ENCODE measurements at places on chromosomes 12 and 14.

GRCh38 chr14:104677512-104678332 lies 11.7 kb upstream of the INF2 start:
- peak; percentile 61 for DNase-seq

DNA sequence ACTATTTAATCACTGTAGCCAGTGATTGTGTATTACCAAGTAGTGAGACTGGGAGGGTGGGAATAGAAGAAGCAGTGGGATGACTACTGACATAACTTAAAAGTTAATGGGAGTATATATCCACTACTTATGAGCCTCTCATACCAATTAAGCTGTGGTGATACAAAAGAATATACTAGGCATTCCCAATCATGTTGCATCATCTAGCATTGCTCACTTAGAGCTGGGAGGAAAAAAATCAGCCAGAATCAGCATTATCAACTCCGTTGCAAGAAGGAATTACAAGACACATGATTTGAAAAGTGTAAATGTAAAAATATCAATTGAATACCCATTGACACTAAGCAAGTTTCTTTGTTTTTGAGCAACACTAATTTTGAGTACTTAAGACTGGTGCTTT lies 745 bp upstream of the PPP1R36 start:
- DNase-seq: no peak

DNA sequence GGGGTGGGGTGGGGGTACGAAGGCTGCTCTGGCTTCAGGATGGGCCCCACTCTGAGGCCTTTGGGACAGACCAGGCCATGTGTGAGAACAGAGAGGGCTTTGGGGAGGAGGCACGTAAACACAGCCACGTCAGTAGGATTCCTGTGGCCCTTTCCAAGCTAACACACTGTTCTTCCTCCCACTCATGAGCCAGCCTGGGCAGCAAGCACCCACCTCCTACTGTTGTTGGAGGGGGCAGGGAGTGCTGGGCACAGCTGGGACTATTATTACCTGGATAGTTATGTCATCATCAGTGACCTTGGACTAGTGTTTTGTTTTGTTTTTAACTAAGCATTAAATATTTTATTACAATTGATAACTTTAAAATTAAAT lies 5.3 kb downstream of the CHGA start:
- DNase-seq: no peak

DNA sequence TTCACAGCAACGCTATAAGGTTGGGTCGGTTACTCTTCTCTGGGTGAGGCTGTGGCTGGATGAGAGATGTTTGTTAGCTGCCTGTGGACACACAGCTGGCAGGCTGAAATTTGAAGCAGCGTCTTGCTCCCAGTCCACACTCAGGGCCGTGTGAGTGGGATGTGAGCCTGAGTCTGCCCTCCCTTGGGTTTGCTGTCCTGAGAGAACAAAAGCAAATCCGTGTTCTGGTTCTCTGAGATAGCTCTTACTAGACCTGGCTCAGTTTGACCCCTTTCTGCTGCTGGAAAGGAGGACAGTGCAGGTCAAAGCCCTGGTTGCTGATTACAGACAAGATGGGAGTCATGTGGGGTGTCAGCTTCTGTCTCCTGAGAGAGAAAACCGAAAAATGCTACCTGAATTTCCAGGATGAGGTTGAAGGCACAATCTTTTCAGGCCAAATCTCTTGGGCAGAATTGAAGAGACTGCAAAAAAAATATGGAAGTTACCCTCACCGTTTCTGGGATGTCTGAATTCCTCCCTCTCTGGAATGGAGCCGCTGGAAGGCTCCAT lies 270.8 kb downstream of the ZFP36L1 start:
- DNase-seq: no peak

GRCh38 chr12:6302621-6303020 lies 7.9 kb upstream of the PLEKHG6 start:
- no peak for DNase-seq

DNA sequence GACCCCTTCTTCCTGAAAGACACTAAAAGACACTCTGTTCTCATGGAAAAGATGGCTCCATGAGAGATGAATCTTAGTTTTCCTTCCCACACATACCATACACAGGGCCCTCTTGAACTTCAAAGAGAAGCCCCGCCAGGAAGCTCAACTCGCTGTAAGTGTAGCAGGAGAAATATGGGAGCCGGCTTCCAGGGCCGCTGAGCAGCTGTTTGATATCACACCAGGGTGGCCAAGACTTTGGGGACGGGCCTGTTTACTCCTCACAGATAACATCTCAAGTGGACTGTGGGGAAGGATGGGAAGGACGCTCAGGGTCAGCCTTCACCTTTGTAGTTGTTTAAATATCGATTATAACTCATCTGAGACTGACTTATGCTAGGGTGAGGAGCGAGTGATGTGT lies 235.5 kb upstream of the TBX3 start:
- DNase-seq: no peak

GRCh38 chr14:65336191-65336591 lies 76.3 kb upstream of the FUT8 start:
- peak; percentile 37 for DNase-seq

- DNase-seq: no peak
Observed at GRCh38 chr12:83958997-83959396, 953.6 kb downstream of the SLC6A15 start.

- no peak for DNase-seq
Observed at GRCh38 chr14:70213721-70214282, 25.1 kb upstream of the SLC8A3 start.

DNA sequence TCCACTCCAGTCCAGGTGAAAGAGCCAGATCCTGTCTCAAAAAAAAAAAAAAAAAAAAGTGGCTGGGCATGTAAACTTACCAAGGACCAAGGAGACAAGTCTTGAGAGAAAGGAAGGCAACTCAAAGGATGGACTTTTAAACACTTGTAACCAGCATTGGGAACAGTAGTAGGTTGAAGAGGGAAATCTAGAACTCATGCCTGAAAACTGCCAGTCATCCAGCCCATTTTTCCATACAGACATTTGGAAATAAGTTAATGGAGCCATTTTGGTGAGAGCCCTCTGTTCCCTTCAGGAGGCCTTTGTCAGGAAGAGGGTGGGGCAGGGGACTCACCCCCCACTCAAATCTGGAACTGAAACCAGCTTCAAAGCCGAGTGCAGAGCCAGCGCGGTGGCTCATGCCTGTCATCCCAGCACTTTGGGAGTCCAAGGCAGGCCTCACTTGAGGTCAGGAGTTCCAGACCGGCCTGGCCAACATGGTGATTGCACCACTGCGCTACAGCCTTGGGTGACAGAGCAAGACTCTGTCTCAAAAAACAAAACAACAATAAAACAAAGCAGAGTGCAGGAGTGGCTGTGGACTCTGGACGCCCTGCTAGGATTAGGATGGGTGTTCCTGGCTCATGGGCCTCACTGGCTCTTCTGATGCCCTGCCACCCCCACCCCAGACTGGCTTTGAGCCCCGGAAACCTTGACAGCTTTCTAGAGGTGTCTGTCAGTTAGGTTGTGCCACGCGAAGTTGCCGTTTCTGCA lies 1.6 kb upstream of the MLXIP start:
- DNase-seq: no peak

GRCh38 chr14:96250485-96250884 lies 5.5 kb upstream of the BDKRB1 start:
- no peak for DNase-seq

GRCh38 chr14:67863223-67863622 lies 43.6 kb downstream of the RAD51B start:
- no peak for DNase-seq

DNA sequence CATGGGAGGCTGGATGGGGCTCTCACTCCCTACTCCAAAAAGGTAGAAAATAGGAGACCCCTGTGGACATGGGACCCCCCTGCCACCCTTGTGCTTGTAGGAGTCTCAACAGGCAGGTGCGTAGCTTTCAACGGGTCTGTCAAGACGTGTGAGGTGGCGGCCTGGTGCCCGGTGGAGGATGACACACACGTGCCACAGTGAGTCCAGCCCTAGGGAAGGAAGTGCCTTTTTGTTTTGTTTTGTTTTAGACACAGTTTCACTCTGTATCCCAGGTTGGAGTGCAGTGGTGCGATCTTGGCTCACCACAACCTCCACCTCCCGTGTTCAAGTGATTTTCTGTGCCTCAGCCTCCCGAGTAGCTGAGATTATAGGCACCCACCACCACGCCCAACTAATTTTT lies 12.9 kb downstream of the P2RX4 start:
- no peak for DNase-seq

- no peak for DNase-seq
Observed at GRCh38 chr12:124515981-124516380, 51.4 kb downstream of the NCOR2 start.

DNA sequence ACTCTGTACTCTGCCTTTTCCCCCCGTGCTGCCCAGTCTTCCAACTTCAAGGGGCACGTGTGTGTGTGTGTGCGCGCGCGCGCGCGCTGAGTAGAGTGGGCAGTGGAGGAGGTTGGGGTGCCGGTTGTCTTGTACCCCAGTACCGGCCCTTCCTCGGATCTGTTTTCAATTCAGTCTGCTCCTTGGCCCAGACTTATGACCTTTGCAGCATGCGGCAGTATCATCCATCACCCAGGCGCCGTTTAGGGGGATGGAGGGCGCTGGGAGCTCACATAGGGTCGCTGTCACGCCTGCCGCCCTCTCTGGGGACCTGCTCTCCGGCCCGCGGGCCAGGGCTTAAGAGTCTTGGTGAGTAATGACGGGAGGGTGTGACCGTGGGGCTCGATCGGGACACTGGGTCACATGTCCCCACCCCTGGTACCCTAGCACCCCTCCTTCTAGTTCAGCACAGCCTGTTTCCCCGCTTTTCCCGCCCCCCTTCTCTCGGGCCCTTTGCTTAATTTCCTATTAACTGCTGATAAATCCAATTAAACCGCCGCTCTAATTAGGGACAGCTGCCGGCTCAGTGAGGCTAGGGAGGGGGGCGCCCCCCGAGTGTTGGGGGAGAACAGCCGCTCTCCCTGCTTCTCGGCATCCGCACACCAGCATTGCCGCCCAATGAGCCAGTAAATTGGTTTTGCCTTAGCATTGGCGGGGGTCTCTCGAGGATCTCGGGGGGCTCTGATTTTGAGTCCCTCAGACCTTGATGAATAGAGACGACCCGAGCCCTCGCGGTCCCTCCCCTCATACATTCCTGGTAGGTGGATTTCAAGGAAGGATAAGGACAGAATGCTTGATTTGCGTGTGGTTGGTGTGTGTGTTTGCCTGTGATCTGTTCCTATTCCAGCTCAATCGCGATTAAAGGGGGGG lies 9.3 kb downstream of the STAC3 start:
- DNase-seq: no peak

DNA sequence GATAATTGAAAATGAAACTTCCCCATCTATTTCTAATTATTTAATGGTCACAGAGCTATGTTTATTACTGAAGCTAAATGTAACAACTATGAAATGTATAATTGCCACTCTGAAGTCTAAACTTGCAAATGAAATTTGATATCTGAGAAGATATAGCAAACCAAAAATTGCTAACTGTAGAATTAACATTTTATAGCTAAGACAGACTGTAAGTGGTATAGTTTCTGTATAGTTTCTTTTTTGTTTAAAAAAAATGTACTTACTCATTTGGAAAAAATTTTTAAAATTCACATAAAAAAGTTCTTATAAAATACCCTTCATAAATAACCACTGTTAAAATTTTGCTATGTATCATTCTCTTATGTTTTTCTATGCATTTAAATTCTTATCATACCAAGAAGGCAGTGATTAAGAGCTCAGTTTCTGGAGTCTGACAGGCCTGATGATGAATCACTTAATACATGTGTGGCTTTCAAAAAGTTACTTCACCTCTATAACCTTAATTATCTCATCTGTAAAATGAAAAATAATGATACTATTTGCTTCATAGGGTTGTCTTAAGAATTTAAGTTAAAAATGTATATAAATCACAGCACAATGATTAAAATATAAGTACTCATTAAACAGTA lies 214.7 kb upstream of the GARIN2 start:
- DNase-seq: no peak

DNA sequence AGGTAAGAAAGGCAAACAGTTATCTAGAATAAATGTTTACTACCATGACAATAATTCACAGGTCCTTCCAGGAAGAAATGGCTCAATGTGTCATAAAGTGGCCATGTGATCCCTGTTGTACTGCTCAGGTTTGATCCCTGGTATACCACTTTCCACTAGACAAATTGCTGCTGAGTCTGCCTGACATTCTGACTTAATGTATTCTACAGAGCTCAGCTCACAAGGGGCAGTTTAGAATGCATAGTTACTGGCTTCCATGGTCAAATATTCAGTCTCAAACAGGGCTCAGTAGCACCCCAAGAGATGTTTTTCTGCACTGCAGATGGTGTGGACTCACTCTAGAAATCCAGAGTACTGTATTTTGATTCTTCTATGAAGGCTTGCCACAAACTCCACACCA lies 21.8 kb downstream of the TSHR start:
- DNase-seq: no peak

- DNase-seq: no peak
Observed at GRCh38 chr12:110498984-110499706, 2.8 kb downstream of the VPS29 start.

GRCh38 chr12:16789204-16789790 lies 183.3 kb upstream of the LMO3 start:
- DNase-seq: no peak

DNA sequence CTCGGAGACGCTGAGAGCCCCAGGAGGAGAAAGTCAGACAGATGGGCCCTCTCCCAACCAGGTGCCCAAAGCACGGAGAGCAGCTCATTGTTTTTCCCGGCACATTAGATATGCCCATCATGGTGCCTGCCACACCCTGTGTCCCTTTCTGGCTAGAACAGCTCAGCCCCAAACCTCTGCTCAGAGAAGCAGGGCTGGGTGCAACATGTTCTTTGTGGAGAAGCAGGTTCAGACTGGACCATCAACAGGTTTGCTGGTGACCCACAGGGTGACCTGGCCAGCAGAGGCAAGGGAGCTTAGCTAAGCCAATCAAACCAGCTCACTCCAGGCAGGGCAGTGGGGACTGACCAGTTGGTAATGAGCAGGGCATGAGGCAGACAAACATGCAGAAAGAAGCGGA lies 13.4 kb downstream of the RAB15 start:
- DNase-seq: no peak

- DNase-seq: no peak
Observed at GRCh38 chr14:103149351-103150237, 26.3 kb downstream of the TNFAIP2 start.

DNA sequence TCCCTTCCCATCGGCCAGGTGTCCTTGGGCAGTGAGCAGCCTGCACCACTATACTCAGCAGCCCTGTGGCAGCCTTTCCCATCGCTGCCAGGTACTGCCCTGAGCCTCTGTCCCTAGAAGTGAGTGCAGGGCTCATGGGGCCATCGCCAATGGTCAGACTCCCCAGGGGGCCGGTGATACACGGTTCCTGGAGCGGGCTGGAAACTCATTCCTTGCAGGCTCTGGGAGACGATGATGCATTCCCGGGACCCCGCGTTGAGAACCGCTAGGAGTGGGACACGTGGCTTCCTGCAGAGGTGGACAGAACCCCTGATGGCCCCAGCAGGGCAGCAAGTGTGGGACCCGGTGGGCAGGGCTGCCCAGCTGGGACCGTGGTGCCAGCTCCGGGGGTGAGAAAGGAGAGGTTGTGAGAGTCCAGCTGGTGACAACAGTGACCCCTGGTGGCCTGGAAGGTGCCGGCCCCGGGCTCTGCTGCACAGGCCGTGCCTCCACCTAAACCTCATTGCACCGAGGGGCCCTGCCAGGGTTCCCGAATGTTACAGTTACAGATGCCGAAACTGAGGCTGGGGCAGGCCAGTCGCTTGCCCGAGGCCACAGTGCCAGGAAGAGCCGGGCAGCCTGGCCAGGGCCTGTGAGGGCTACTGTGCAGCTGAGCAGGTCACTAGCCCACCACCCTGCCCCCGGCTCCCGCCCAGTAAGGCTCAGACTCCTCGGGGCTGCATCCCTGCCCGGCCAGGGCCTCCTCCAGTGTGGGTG lies 33.8 kb downstream of the FBRSL1 start:
- peak; percentile 73 for DNase-seq

GRCh38 chr14:103536693-103537092 lies 7.7 kb downstream of the TRMT61A start:
- DNase-seq: no peak

GRCh38 chr14:72643317-72643801 lies 250.5 kb downstream of the DPF3 start:
- no peak for DNase-seq

All from CD4-positive, alpha-beta T cell treated with Interleukin-6 at 100 ng/mL for 8 hours (primary cell).